ENCODE measurements at places on chromosomes 16 and 17.

GRCh38 chr17:39562395-39562794 is 45.3 kb downstream of the NEUROD2 start:
- DNase-seq = no peak

DNA sequence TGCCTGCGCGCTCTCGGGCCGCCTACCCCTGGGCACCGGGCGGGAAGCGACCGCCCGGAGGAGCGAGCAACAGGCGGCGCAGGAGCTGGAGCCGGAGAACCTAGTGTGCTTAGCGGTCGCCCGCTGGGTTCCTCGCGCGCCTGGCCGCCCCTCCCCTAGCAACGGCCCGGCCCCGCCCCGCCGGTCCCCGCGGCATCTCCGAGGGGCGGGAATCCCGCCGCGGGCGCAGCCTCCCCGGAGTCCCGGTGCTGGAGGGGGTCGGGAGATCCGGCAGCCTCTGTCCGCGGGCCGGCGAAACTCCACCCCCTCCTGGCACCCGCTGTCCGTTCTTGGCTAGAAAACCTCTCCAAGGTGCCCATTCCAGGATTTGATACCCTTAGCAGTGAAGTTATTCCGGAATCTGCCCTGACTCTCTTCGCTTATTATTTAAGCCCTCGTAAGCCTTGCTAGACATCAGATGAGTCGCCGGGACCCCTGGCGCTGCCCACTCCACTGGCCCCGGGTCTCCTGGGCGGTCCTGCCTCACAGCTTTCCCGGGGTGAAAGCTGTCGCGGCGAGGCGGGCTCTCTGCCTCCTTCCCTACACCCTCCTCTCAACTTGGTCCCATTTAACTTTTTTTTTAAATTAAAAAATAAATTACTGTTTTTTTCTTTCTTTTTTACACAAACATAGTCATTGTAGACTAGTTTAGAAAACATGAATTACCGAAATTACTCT is at the start of gene RPRML:
TSS of gene RPRML (minus strand) at position 107 of the 717 bp plus-strand sequence. CDS start 246 bp downstream, outside the sequence.
- DNase-seq = peak; percentile 49

GRCh38 chr17:76135810-76136188 is 5.2 kb downstream of the FOXJ1 start:
- DNase-seq = no peak

DNA sequence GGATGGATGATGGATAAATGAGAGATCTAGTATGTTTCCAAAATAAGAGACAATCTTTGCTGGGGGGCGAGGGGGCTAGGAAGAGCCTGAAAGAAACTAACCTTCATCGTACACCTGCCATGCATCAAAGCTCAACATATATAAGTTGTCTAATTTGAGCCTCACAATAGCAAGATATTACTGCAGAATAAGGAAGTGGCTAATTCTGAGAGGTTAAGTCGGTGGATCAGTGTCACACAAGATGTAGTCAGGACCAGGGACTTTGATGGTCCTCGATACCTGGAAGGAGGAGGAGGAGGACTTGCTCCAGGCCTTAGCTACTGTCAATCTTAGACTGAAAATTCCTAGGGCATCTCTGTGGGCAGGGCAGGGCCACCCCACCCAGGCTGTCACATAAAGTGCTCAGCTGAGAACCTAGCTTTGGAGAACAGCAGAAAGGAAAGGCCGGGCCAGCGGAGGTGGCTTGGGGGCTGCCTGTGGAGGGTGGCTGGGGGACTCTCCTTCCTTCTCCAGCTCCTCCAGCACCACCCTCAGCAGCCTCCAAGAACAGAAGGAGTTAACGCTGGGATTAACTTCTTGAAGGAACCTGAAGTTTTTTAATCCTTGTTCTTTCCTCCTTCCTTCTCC is 460 bp upstream of the SLC13A2 start:
- no peak for DNase-seq

GRCh38 chr16:10833271-10833670 is 14.7 kb upstream of the TVP23A start:
- DNase-seq = no peak

- DNase-seq = no peak
Measured at GRCh38 chr16:70691223-70692129, 5.6 kb upstream of the MTSS2 start.

GRCh38 chr17:80539022-80539641 is 5.5 kb upstream of the RPTOR start:
- no peak for DNase-seq

DNA sequence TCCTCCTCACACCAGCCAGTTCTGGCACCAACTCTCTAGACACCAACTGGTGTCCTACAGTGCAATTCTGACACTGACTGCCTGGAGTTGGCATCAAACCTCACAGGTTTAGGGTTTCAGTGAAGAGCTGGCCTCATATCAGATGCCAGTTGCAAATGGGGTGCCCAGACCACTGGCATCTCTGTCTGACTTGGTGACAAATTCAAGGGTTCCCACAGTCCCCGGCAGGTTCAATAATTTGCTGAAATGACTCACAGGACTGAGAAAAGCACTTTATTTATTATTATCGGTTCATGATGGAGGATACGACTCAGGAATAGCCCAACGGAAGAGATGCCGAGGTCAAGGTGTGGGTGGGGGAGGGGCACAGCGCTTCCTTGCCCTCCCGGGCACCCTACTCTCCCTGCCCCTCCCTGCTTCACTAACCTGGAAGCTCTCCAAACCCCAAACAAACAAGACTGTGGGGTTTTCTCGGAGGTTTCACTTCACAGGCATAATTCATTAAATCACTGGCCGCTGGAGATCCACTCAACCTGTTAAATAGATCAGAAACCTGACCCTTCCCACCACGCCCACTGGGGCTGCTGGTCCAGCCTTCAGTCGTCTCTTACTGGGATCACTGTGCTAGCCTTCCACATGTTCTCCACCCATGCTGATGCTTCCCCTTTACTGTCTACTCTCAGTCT is 1.7 kb upstream of the NLRP1 start:
- no peak for DNase-seq

GRCh38 chr17:69874175-69874670 is 200.8 kb upstream of the KCNJ16 start:
- no peak for DNase-seq

- no peak for DNase-seq
Measured at GRCh38 chr16:2425008-2425518, 4.2 kb upstream of the CCNF start.

GRCh38 chr16:28059841-28060575 is 3.5 kb downstream of the GSG1L start:
- DNase-seq = no peak

- no peak for DNase-seq
Measured at GRCh38 chr17:62963296-62963695, 2.7 kb upstream of the TANC2 start.

DNA sequence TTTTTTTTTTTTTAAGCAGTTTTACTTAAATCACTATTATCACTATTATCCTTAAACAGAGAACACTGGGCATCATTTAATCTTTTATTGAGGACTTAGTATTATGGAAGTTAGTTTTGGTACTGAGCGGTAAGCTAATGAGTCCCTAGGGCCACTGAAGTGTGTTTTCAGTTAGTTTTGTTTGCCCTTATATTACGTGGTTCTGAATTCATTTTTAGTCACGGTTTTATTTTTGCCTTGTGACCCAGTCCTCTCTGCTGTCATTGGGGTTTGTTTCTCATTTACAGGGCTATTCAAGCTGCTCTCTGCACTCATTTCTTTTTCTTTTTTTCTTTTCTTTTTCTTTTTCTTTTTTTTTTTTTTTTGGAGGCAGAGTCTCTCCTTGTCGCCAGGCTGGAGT is 17.3 kb downstream of the RABEP1 start:
- DNase-seq = no peak

DNA sequence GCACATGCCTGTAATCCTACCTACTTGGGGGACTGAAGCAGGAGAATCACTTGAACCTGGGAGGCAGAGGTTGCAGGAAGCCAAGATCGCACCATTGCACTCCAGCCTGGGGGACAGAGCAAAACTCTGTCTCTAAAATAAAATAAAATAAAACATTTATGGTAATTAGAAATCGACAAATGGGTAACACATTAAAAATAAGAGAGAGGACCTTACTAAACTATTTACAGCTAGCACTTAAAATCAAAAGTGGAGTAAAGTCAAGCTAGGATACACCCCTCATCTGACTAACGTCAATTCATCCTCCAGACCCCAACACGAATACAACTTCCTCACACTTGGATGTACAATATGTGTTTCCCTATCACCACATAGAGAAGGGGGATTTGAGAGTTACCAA is 27.8 kb upstream of the RHOT1 start:
- DNase-seq = no peak

DNA sequence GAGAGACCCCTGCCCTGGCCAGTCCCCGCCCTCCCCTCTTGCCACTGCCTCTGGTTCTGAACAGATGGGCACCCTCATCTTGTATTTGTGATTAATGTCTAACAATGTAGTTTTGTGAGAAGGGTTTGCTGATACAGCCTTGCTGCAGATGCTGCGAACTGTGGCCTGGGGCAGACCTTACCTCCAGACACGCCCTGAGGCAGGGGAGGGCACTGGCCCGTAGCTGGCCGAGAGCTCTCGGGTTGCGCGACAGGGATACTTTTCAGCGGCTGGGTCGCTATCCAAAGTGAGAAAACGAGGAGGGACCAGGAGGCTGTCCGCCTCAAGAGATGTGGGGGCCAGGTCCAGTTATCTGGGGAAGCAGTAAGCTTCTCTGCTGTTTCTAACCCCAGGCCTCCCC is 21.9 kb downstream of the STH start:
- no peak for DNase-seq

- DNase-seq = no peak
Measured at GRCh38 chr16:19912455-19913339, 28.0 kb upstream of the GPRC5B start.

All from GM12891 (cell line).